ENCODE measurements at places on chromosomes 13 and 19. TPM values are rescaled to one million over a fixed set of nuclear protein-coding genes. Genes with fewer than 3 reads are reported as not detected.

The FUT1 gene
- 3.0 TPM for total RNA-seq

The SLC17A7 gene
- not detected for total RNA-seq

The FGF22 gene
- 0.29 TPM for total RNA-seq

The CHAF1A gene
- 36.7 TPM for total RNA-seq

The ZMYM5 gene
- total RNA-seq, result 4.1 TPM

The TNFSF9 gene
- total RNA-seq, result 12.5 TPM

The LYPD5 gene
- total RNA-seq, result not detected

The DNAAF3 gene
- total RNA-seq, result 7.0 TPM

The SYCN gene
- not detected for total RNA-seq

The ATXN8OS gene
- total RNA-seq, result not detected

The SERP2 gene
- total RNA-seq, result 2.7 TPM

The KPNA3 gene
- 29.7 TPM for total RNA-seq

The NLRP11 gene
- not detected for total RNA-seq

The TIMM29 gene
- total RNA-seq, result 50.2 TPM

The FFAR1 gene
- total RNA-seq, result 0.06 TPM

- DNase-seq, result no peak
These were observed 12.2 kb downstream of the LAIR1 start for GRCh38 chr19:54352546-54352945.

GRCh38 chr13:28885181-28885580 lies 65.0 kb downstream of the MTUS2 start:
- DNase-seq, result no peak

DNA sequence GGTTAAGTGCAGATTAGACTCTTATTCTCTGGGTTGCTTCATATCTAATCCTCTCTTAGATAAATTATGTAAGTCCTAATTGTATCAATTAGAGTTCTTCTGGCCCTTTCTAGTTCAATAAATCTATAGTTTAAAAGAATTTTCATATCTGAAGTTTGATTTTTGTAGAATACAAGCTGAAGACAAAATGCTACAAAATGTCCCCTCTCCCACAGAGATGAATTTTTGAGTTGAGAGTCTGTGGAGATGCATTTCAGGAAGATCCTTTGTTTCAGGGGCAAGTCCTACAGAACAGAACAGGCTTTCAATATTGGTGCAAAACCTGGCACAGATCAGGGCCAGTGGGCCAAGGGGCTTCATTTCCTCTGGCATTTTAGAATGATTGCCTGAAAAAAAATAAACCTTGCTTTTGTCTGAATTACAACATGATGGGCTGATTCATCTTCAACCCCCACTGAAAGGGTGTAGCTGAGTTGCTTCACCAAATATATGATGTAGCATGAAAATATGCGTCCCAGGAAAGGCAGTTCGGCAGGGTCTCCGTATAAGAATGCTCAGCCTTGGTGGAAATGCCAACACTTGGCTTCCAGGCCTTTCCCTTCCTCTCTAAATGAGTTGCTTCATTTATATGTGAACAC lies 6.4 kb upstream of the IPO5 start:
- peak; percentile 4 for DNase-seq

GRCh38 chr13:38606699-38607535 lies 80.0 kb upstream of the FREM2 start:
- DNase-seq, result no peak

GRCh38 chr19:55118401-55118991 lies 1.1 kb upstream of the PPP1R12C start:
- DNase-seq, result no peak

DNA sequence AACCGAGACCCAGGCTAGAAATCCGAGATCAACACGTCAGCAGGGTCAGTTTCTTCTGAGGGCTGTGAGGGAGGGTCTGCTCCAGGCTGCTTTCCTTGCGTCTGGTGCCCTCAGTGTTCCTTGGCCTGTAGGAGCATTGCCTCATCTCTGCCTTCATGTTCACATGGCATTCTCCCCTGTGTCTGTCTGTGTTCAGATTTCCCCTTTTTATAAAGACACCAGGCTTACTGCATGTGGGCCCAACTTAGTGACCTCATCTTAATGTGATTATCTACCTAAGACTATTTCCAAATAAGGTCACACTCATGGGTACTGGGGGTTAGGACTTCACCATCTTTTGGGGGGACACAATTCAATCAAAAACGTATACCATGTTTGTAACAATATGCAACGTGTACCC lies 57.2 kb upstream of the C1QTNF9 start:
- no peak for DNase-seq

DNA sequence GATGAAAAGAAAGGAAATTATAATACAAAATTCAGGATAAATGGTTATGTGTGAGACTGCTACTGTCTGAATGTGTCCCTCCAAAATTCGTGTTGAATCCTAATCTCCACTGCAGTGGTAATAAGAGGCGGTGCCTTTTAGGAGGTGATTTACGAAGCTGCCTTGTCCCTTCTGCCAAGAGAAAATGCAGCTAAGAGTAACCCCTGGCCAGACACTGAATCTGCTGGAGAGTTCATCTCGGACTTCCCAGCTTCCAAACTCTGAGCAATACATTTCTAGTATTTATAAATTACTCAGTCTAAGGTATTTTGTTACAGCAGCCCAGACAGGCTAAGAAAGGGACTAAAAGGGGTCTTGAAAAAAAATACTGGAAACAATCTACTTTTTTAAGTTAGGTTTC lies 152.6 kb downstream of the KLF12 start:
- no peak for DNase-seq

- DNase-seq, result peak; percentile 72
These were observed 412.1 kb downstream of the KLF12 start for GRCh38 chr13:73722120-73722519.

DNA sequence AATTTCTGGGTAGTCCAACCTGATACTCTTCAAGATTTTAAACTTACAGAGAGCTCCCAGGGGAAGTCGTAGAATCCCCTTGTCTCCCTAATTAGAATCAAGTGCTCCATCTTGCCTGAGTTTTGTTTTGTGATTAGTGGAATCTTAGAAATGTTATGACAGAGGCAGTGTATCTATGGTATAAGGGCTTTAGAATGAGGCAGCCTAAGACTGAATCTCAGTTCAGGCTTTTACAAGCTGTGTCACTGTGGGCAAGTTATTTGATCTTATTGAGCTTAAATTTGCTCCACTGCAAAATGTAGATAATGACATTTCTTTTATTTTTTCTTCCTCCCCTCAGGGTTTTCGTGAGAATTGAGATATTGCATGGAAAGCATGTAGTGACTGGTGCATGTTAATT lies 215.5 kb downstream of the POSTN start:
- DNase-seq, result no peak

GRCh38 chr13:99528547-99528946 lies 27.3 kb downstream of the TM9SF2 start:
- DNase-seq, result no peak

- no peak for DNase-seq
These were observed 283.1 kb upstream of the TMTC4 start for GRCh38 chr13:100957741-100958140.

DNA sequence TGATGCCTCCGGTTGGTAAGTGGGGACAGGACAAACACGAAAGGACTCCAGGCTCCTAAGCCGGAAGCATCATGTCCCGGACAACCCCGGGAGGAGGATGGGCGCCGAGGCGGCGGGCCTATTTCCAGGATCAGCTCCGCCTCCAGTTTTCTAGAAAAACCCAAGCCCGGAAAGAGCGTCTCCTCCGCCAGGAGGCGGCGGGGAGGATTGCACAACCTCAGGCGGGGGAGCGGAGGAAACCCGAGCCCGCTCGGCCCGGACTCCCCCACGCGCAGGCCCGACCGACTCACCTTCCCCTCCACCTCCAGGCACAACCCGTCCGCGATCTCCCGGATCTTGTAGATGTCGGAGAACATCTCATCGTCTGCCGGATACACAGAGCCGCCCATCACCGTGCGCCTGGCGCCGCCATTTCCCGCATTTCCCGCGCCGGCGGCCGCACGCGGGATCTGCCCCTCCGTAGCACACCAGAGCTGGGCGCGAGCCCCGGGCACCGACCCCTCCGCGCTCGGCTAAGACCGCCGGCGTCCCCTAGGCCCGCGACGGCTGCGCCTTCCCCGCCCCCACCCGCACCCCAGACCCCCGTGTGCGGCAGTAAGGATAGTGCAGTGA lies 455 bp downstream of the TPT1 start:
- no peak for DNase-seq

GRCh38 chr19:57947088-57947418 lies 453 bp downstream of the ZNF256 start:
- DNase-seq, result no peak

GRCh38 chr13:77325371-77325980 lies 1.4 kb downstream of the MYCBP2 start:
- DNase-seq, result no peak

DNA sequence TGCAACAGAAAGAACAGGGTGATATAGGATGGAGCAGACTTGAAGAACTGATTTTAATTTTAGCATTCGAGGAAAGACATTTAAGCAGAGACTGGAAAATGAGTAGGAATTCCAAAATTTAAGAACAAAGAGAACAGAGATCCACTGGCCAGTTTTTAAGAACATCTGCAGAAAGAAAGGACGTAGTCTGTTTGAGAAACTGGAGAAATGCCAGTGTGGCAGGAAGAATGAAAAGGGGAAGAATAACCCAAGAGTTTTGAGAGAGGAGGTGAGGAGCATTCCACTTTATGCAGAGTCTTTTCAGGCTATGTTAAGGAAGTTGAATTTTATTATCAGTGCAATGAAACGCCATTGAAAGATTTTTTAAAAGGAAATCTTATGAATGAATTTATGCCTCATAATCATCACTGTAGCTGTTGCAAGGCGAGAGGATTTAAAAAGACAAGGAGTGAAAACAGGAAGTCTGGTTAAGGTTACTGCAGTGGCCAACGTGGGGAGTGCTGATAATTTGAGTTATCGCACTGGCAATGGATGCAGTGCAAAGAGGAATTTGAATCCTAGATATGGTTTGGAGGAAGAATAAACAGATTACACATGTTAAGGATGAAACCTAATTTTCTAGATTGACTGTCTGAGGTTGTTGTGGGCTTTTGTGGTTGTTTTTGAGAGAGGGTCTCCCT lies 253.8 kb downstream of the DACH1 start:
- no peak for DNase-seq

DNA sequence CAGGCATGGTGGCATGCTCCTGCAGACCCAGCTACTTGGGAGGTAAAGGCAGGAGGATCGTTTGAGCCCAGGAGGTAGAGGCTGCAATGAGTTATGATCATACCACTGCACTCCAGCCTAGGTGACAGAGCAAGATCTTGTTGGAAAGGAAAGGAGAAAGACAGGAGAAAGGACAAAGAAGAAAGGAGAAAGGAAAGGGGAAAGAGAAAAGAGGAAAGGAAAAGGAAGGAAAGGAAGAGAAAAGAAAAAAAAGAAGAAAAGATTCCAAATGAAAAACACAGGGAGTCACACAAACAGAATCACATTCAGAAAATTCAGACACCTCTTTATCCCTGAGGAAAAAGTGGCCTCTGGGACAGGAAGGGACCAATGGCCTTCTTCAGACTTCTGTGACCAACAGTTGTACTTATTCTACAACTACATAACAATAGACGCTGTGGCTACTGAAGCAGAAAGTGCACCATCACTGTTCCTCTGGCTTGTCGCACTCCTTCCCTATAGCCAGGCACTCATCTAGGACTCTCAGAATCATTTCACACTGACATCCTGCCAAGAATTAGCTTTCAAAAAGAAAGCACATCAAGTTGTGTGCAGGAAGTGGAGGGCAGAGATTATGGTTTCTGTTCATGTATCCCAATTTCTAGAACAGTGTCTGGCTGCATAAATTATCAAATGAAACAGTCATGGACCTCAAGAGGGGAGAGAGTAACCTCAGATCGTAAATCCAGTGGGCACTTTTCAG lies 5.9 kb downstream of the MTMR6 start:
- no peak for DNase-seq

DNA sequence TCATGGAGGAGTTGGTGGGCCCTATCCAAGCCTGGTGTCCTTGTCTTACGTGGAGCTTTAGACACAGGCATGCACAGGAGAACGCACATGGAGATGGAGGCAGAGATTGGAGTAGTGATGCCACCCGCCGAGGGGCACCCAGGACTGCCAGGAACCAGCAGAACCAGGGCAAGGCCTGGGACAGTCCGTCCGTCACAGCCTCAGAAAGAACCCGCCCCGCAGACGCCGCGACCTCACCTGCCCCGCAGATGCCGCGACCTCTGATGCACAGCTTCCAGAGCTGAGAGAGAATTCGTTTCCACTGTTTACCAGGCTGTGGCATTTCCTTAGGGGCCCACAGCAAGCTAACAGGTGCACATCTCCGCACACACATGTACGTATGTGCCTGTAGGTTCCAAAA lies 15.3 kb downstream of the GRTP1 start:
- DNase-seq, result no peak

- no peak for DNase-seq
These were observed 162.3 kb upstream of the ZNF536 start for GRCh38 chr19:30209617-30210600.

GRCh38 chr13:22736768-22737092 lies 444.0 kb upstream of the SGCG start:
- no peak for DNase-seq

- DNase-seq, result no peak
These were observed 106.5 kb downstream of the LHFPL6 start for GRCh38 chr13:39496506-39496905.

- no peak for DNase-seq
These were observed 253.0 kb downstream of the IRS2 start for GRCh38 chr13:109533350-109533749.

DNA sequence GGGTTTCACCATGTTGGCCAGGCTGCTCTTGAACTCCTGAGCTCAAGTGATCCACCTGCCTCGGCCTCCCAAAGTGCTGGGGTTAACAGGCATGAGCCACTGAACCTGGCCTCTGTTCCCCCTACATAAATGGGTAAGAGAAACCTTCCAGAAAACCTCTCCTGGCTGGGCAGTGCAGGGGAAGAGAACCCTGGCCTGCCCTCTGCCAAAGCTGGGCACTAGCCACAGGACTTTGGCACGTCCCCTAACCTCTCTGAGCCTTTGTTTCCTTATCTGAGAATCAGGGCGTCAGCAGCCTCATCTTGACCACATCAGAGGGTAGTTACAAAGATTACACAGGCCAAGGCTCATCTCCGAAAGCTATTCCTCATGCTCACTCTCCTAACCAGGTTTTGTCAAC lies 2.2 kb downstream of the SBSN start:
- DNase-seq, result no peak

GRCh38 chr13:102814025-102814607 lies 15.2 kb downstream of the BIVM start:
- DNase-seq, result no peak

GRCh38 chr19:48405850-48406249 lies 12.4 kb downstream of the GRIN2D start:
- no peak for DNase-seq

GRCh38 chr19:12974301-12975220 lies 5.2 kb downstream of the DAND5 start:
- no peak for DNase-seq

GRCh38 chr13:24671386-24672113 lies 8.7 kb upstream of the ATP12A start:
- DNase-seq, result peak; percentile 83

GRCh38 chr13:49218493-49219051 lies 1.6 kb upstream of the MLNR start:
- DNase-seq, result no peak

- DNase-seq, result no peak
These were observed 6.8 kb downstream of the F2RL3 start for GRCh38 chr19:16895467-16896145.

GRCh38 chr13:113209759-113210421 lies 477 bp downstream of the CUL4A start:
- no peak for DNase-seq

- peak; percentile 59 for DNase-seq
These were observed 20.5 kb downstream of the EDNRB start for GRCh38 chr13:77898097-77898496.
